ELF-1 (cell line): ENCODE measurements at places on chromosomes 12 and 14.

GRCh38 chr14:82549306-82549990, 1015.8 kb upstream of the SEL1L start:
- DNase-seq = no peak

DNA sequence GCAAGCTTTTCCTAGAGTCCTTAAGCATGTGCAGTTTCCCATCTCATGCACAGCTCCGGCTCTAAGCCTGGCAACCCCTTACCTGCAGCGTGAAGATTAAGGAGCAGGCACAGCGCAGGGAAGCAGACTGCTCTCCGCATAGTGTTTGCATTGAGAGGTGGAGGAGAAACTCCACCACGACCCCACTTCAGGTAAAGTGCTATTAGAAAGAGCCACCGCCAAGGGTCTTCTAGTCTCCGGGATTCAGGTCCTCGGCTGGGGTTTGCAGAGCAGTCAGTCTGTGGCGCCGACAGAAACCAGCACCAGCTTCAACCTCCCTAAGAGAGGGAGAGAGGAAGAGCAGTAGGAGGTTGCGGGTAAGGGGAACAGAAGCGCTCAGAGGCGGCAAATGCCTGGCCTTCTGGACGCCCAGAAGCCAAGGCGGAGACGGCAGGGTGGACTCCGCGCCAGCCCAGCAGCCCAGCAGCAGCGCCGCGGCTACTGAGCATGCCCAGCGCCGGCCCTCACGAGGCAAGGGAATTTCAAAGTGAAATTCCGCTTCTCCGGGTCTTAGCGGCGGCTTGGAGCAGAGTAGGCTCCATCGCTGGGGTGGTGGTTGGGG, at the start of gene PTPRR:
Gene PTPRR (minus strand): TSS at position 488 of the 601 bp plus-strand sequence. CDS start 348 bp downstream, at position 140.
- DNase-seq = peak; percentile 41

GRCh38 chr14:99119554-99120525, 152.2 kb downstream of the BCL11B start:
- no peak for DNase-seq

GRCh38 chr14:91361233-91361811, 56.3 kb downstream of the CCDC88C start:
- DNase-seq = no peak

GRCh38 chr14:56760164-56760914, 49.9 kb downstream of the OTX2 start:
- no peak for DNase-seq

DNA sequence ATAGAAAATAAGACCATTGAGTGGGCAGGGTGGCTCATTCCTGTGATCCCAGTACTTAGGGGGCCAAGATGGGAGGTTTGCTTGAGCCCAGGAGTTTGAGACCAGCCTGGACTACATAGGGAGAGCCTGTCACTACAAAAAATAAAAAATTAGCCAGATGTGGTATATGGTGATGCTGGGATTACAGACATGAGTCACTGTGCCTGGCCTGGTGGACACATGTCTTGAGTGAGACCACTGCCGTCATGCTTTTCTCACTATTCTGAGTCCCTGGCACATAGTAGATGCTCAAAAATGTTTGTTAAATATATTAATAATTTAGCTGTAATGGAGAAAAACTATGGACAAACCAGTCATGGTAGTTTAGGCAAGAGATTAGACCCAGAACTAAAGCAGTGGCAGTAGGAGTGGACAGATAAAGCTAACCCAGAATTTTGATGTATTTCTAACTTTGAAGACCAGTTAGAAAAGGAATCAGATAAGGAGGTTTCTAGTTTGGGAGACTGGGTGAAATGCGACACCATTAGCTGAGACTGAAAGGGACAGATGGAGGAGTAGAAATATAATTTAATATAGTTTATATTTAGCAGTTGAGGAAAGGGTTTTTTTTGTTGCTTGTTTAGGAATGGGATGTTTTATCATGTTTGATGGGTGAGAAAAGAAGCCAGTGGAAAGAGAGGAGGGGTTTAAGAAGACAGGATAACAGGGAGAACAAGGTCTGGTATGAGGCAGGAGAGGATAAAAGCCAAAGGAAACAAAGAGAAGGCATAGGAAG, 7.4 kb upstream of the PTGES3 start:
- DNase-seq = no peak

DNA sequence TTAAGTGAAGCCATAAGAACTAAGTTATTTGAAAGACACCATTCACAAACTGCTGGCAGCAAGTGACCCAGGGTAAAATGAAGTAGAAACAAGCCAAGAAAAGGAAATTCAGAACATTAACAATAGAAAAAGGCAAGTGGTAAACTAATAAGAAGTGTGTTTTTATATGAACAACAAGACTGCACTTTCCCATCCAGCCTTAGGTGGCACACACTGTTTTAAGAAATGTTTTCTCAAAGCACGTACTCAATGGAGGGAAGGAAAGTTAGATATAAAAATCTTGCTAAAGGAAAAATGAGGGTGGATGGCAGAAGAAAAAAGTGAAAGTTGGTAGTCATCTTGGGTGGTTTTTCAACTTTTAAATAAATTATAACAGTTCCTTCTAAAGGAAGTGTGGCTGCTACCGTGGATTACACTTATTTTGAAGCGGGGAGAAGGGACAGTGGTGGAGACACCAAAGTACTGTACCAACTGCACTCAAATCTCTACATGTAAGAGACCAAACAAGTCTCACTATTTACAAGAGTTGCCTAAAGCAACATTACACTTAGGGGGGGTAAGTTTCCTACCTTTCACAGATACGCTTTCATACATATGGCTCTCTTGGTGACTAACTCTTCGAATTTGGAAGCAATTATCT, 58.8 kb downstream of the SEL1L start:
- DNase-seq = no peak

DNA sequence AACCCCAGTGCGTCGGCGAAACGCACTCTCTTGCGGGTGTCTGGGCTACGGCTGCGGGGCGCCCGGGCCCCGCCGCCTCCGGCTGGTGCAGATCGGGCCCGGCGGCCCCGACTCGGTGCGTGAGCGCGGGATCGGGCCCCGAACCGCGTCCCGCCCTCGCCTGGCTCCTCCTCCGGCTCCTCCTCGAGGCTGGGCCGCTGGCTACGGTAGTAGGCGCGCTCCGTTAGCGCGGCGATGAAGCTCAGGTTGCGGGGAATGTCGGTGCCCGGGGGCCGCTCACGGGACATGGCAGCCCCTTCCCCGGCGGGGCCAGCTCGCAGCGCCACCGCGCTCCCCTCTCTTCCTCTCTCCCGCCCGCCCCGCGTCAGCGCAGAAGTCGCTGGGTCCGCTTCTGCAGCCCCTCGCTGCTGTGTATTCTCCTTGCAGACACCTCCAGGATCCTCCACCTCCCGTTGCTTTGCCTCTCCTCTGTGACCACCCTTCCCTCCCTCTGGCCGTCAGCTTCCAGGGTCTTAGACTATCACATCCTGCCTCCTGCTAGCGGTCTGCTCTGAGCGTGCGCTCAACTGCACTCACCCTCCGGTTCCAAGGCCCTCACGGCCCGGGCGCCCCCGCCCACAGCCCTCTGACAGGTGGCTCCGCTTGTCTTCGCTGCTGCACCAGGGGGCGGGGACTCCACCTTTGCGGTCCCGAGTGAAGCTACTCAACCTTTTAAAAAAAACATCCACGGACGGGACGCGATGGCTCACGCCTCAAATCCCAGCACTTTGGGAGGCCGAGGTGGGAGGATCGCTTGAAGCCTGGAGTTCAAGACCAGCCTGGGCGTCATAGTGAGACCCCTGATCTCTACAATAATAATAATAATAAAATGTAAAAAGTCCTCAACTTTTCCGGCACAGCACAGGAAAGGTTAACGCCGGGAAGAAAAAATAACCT, at the start of gene PPP1R3E:
Gene PPP1R3E (minus strand): TSS at position 570 of the 936 bp plus-strand sequence. CDS start 283 bp downstream, at position 287.
- peak; percentile 69 for DNase-seq

GRCh38 chr14:99909513-99910064, 116.4 kb downstream of the EML1 start:
- no peak for DNase-seq

- peak; percentile 53 for DNase-seq
Measured at GRCh38 chr14:68359837-68360552, 432.9 kb downstream of the ZFP36L1 start.

DNA sequence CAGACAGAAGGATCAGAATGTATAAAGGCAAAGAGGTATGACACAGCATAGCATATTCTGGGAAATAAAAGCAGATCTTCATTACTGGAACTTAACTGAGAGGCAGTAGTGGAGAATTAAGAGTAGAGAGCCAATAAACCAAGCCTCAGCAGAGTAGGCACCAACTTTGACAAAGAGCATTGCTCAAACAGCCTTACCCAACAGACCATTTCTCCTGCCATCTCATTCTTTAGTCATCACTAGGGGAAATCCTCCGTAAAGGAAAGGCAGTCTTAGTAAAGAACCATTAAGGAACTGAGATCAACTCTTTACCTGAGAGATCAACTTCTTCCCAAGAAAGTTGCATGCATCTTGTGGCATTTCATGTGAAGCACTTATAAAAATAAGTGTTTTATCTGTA, 36.6 kb downstream of the SENP1 start:
- DNase-seq = no peak

GRCh38 chr14:99383472-99384449, 96.9 kb downstream of the SETD3 start:
- no peak for DNase-seq

DNA sequence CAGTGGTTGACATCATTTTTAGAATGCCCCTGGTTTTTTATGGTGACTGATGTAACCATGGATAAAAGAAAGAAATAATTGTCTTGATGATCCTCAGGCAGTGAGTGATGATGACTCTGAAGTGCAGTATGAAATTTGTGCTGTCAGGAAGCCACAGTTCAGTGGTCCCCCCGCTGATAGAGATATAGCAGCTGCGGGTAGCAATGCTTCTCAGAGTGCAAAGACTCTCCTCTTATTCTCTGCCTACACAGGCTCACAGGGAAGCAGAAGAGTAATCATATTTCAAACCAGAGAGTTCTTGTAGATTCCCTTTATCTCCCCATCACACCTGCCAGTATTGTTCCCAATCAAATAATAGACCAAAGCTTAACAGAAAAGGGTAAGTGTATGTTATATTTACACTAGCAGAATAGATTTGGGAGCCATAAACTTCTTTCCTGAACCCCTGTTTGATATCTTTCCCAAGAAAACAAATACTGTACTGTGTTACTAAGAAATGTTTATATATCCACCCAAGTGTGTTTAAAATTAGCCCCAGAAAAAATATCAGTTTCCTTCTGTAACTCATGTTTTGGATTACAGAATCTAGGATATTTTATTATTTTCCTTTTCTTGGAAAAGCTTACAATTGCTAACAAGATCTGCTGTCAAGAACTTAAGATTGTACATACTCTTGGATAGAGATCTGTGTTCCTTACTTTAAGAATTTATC, 1817.4 kb upstream of the FLRT2 start:
- DNase-seq = no peak

- DNase-seq = no peak
Measured at GRCh38 chr14:23307687-23308644, 1.3 kb downstream of the BCL2L2 start.

GRCh38 chr14:24662753-24663152, 28.8 kb upstream of the GZMB start:
- DNase-seq = no peak

DNA sequence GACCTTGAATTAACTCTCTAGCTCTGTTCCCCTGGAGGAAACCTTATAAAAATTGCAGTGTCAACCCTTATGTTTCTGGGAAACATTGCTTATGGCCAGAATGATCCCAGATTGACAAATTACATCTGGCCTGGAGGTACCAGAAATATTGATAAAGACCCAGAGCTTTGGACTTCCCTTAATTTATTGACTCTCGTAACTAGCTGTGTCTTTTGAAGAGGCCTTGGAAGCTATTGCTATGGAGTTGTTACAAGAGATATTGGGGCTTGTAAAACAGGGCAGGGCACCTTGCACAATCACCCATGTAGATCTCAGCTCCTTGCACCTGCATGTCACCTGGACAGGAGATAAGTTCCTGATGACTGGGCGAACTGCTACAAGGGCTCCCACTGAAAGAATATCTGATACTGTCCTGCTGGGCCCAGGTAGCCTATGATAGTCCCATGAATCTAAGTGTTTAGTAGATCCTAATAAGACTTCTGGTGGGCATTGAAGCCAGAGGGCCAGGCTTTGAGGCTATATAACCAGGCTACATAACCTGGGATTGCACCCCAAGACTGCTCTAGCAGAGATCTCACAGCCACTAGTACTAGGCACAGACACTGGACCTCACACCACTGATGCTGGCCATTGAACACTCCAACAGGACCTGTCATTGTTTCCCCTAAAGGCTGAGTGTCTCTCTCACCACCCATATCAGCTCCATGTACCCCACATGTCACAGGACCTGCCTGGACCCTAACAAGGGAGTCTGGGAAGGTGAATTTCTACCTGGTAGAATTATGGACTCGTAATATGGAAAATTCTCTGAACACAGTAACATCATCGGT, 135.7 kb upstream of the PWP1 start:
- DNase-seq = no peak

DNA sequence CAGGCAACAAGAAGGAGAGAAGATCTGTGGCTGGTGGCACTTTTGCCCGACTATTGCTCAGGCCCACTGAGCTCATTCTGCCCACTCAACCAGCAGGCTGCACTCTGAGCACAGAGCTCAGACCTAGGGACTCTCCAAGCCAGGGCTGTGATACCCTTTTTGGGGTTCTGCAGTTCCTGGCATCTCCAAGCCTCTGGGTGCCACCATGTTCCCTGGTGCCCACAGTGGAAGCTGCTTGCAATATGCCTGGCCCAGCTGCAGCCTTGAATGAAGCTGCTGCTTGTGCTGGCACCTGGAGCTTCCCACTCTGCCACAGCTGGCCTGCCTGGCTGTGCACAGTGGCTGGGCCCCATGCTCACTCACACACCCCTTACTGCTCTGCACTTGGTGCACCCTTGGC, 236.1 kb downstream of the ADGRD1 start:
- DNase-seq = no peak

DNA sequence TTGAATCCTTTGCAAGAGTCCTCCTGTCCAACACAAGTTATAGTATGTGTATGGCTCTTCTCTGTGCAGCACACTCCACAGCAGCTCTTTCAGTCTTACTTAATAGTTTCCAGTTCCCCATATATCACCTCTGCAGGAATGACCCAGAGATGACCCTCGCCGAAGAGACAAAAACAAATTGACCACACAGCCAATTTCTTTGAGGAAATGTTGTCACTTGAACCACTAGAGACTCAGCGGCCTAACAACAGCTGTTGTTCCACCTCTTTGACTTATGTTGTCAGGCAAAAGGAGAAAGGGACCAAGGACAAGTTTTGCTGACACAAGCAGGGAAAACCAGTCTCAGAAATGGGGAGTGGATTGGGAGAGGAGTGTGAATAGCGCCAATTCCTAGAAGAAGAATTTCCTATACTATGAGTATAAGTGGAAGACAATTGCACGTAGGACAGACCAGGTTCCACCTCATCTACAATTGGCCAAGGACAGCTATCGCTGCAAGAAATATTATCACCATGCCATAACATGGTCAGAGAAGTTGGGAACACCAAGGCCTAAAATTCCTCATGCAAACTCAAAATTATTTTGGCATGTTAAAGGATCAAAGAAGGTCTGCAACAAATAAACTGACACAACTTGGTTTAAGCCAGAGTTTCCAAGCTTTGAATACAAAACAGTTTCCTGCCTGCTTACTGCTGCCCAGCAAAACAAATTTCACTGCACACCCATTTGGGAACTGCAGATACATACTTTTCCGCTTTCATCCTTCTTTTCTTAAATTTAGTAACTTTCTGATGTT, 41.7 kb upstream of the ITPR2 start:
- no peak for DNase-seq
